Thymus (tissue), 14 donors: ENCODE measurements at places on chromosomes 7 and 10. TPM values are rescaled to one million over a fixed set of nuclear protein-coding genes. Genes with fewer than 3 reads are reported as not detected.

- DNase-seq: no peak
Observed at GRCh38 chr7:10874666-10875065, 99.0 kb upstream of the PHF14 start.

GRCh38 chr10:30151581-30152389, 92.4 kb upstream of the JCAD start:
- DNase-seq: no peak

DNA sequence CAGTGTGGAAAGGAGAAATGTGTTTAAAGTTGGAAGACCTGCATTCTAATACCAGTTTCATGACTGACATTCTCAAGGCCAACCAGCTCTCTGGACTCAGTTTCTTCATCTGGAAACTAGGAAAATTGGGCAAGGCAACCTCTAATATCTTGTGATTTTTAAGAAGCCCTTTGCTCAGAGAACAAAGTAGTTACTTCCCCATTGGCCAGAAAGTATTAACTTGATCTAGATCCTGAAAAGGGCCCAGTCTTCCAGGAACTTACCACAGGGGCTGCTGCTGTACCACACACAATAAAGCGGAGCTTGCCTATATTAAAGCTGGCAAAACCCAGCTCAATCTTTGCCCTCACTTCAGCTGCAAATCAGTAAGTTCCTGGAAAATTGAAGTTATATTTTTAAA, 155.6 kb upstream of the ADO start:
- no peak for DNase-seq

Gene FAM25A
- polyA plus RNA-seq: 26.9 TPM

DNA sequence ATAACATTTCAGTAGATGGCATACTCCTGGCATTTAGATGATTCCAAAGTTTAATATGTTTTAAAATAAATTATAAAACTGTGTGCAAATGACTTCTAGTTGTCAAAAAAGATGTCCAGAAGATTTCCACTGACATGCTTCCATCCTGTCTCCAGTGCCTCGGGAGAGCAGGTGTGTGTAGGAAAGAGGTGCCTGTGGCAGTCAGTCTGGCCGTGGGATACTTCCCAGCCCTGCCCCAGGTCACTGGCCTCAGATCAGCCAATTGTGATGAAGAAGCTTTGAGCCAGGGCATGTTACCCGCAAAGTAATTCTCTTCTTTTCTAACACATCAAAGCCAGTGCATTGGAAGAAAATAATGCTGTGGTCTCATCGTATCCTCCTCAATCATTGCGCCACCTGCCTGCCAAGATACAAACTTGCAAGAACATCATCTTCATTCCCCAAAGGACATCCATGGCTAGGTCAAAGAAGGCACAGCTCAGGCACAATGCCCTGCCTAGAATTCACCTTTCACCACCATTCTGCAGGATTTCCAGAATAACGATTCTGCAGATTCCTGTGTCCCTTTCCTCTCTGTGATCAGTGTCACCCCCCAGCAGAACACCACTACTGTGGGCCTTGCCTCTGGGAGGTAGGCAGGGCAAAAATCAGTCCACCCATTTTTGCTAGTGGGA, 6.3 kb upstream of the KCNMA1 start:
- no peak for DNase-seq

DNA sequence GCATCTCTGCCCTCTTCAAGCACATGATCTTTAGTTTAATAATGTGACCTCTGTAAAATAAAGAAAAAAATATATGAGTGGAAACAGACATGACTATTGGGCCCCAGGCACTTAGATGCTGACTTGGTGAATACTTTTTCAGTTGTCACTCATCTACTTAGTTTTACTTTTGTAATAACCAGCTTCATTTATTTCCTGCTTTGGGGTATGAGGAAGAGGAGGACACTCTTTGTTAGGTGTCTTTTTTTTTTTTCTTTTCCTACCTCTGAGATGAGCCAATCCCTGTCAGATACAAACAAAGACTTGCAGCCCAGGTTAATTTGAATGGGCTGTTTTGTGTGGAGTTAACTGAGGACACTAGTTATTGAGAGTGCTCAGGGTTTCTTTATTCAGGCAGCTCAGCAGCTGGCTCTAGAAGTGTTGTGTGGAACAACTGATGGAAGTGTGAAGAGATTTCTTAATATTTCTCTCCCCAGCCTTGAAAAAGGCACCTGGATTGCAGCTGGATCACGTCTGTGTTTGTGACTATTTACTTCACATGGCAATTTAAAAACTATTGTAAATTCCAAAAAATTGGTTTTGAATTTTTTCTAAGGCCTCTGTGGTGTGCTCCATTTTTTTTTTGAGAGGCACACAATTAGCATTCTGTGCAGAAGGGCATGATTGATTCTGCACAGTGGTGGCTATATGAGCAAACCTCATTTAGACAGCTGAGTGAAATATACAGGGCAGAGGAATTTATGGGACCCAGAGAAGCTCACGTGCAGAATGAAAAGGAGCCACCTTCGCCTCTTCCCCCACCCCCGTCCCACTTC, 333.8 kb downstream of the LRMDA start:
- DNase-seq: no peak

Gene DGKI
- polyA plus RNA-seq: 0.14 TPM

DNA sequence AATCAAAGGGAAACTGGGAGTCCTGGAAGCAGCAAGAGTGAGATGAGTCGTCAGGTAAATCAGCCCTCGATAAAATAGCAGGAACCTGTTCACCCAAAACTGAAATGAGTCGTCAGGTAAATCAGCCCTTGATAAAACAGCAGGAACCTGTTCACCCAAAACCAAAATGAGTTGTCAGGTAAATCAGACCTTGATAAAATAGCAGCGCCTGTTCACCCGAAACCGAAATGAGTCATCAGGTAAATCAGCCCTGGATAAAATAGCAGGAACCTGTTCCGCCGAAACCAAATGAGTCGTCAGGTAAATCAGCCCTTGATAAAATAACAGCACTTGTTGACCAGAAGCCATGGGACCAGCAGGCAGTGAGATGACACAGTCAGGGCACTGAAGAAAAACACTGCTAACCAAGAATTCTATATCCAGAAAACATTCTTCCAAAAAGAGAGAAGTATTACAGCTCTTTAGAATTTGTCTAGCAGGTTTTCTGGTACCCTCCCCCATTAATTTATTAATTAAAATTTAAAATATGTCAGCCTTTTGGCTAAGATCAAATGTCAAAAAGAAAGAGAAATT, 3.4 kb upstream of the CYP2E1 start:
- no peak for DNase-seq

Gene CUBN
- 1.8 TPM for polyA plus RNA-seq

DNA sequence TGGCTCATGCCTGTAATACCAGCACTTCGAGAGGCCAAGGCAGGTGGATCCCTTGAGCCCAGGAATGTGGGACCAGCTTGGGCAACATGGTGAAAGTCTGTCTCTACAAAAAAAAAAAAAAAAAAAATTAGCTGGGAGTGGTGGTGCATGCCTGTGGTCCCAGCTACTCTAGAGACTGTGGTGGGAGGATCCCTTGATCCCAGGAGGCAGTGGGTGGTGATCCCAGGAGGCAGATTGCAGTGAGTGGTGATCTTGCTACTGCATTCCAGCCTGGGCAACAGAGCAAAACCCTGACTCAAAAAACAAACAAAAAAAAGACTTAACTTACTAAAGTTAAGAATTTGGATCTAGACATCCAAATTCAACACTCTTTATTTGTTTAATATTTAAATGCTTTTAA, 10.2 kb upstream of the ADO start:
- DNase-seq: no peak

- DNase-seq: no peak
Observed at GRCh38 chr10:87670586-87670985, 10.9 kb downstream of the PAPSS2 start.

GRCh38 chr7:42107484-42108240, 129.3 kb downstream of the GLI3 start:
- DNase-seq: no peak

Gene HOXA10
- polyA plus RNA-seq: 3.5 TPM

DNA sequence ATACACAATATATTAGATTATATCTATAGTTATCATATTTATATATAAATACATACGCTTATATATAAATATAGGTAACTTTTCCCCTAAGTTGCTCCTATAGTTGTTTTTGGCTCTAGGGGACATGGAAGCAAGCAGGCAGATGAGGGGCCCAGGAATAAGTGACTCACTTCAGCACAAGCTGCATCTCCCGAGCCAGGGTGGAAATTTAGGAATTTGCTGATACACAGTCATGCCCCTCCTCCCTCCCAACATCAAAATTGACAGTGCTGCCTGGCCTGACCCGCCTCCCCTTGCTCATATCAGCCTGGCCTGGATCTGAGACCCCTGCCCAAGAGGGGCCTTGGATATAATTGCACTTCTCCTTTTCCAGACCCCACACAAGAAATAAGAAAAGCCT, 33.8 kb downstream of the MKI67 start:
- DNase-seq: no peak

Gene PNLIP
- 0.18 TPM for polyA plus RNA-seq

DNA sequence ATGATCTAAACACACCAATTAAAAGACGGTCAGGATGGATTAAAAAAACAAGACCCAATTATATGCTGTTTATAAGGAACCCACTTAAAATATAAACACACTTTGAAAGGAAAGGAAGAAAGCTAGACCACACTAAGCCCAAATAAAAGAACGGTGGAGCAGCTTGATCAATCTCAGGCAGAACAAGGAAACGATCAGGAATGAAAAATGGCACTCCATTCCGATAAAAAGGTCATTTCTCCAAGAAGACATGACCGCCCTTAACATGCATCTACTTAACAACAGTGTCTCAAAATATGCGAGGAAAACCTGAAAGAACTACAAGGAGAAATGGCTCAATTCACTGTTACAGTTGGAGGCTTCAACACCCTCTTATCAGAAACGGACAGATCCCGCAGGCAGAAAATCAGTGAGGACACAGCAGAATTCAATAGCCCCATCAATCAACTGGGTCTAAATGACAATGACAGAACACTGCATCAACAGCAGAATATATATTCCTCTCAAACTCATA, 210.0 kb downstream of the MAD1L1 start:
- DNase-seq: no peak

DNA sequence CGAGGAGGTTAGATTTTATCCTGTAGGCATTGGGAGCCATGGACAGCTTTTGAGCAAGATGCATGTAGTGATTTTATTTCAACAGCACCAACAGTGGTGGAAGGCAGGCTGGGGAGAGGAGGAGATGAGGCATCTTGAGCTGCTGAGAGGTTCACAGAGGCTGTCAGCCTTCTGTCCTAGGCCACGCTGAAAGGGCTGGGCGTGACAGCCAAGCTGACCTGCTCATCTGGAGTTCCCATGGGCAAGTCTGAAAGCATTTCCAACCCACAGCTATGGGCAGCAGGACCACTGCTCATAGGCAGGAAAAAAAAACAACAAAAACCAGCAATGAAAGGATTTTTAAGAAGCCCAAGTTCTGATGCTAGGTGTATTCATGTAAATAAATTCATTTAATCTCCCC, 7.7 kb downstream of the NEURL1 start:
- DNase-seq: no peak

GRCh38 chr10:70758757-70759514, 26.2 kb downstream of the TBATA start:
- peak; percentile 84 for DNase-seq

Gene TMEM140
- polyA plus RNA-seq: 13.6 TPM

GRCh38 chr7:120582916-120583315, 275.0 kb downstream of the TSPAN12 start:
- DNase-seq: no peak

GRCh38 chr7:137343281-137343841, at the start of gene PTN:
TSS of gene PTN (minus strand) at chr7:137343733. CDS start at chr7:137254973, 88,760 bp downstream.
- DNase-seq: no peak

GRCh38 chr10:77318739-77319138, 318.9 kb downstream of the KCNMA1 start:
- no peak for DNase-seq

DNA sequence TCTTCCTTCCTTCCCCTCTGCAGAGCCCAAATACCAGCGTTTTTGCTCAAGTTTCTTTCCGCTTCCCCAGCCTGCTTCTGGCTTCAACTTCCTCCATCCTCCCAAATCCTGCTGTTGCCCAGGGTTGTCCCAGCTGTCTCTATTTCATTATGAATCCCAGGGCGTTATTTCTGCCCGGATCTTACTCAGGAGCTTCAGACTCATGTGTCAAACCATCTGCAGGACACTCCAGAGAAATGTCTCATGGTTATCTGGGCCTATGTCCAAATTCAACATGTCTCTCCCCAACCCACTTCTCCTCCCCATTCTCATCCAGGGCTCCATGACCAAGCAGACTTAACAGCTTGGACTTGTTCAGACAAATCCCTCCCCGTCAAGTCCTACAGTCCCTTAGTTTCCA, 15.6 kb downstream of the ARHGAP22 start:
- DNase-seq: no peak

DNA sequence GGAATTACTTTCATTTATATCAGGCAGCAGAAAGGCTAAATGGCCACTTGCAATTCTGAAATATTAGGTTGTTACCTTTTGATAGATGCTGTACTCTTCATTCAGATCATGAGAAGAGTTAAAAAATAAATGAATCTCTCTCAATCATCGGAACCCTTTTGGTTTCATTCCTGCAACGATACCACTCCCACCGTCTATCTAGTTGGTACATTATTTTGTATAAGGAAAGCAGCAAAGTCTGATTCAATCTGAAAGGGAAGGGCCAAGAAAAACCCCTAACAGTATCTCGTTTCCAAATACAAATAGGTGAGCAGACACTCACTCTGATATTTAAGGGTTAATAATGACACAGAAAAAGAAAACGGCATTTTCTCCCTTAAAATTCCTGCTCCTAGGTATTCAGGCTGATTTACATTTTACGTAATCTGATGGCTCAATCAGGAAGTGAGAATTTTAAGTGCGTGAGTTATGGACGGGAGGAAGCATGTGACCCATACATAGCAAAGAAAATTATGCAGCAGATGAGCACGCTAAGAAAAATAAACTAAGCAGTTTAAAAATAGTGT, 209.4 kb upstream of the KLF14 start:
- no peak for DNase-seq

GRCh38 chr7:43870316-43870715, 999 bp upstream of the MRPS24 start:
- no peak for DNase-seq

- no peak for DNase-seq
Observed at GRCh38 chr7:5682551-5683279, 98.7 kb downstream of the RNF216 start.

- DNase-seq: no peak
Observed at GRCh38 chr10:32375631-32376030, 28.7 kb upstream of the EPC1 start.

DNA sequence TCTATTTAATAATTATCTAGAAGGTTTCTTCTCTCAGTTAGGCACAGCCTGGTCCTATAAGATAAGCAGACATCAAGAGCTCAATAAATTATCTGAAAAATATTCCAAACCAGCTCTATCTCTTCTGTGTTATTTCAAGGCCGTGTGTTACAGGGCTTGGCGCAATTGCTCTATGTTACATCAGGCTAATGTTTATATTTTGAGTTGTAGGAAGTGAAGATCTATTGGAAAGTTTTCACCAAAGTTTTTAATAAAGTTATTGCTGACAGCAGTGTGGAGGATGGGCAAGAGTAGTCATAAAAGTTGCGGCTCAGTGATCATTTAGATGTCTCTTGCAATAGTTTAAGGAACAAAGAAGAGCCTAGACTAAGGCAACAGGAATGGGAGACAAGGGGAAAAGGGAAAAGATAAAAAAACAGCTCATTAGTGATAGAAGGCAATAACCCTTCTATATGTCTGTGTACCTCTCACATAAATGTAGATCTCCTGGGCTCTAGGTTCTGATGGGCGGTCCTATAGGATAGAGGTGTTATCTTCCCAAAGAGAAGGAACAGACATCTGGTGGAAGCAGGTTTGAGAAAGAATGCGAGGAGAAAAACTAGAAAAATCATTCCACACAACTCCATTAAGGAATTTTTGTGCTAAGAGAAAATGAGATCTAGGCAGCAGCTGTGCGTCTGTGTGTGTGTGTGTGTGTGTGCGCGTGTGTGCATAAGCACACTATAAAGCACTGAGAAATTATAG, 5.9 kb upstream of the ANKRD7 start:
- DNase-seq: no peak
